ENCODE measurements at places on chromosomes 13 and 19.

DNA sequence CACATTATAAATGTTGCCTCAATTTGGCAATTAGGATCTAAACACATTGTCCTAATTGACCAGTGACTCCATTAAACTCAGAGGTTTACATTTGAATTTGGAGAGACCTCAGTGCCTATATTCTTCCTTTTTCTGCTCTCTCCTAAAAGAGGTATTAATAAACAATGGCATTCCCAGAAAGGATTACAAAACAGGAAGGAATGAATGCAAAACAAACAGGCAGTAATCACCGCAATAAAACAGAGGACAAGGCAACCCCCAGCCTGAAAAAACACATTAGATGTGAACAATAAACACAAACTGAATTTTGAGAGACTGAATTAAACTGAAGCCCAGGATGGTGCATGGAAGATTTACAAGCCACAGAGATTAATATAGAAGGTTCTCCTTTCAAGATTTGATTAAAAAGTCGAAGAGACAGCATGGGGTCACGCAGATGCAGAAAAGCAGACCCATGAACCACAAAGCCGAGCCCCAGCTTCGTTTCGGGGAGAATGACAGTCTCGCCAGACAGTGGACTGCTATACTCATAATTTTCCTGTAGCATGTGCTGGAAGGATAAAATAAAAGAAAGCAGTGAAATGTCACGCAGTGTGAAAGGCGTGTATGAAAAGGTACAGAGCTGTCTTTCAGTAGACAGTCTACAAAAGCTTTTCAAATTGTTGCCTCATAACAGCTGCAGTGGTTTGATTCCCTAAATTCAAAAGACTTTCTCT is 503.0 kb downstream of the LIG4 start:
- DNase-seq = no peak

DNA sequence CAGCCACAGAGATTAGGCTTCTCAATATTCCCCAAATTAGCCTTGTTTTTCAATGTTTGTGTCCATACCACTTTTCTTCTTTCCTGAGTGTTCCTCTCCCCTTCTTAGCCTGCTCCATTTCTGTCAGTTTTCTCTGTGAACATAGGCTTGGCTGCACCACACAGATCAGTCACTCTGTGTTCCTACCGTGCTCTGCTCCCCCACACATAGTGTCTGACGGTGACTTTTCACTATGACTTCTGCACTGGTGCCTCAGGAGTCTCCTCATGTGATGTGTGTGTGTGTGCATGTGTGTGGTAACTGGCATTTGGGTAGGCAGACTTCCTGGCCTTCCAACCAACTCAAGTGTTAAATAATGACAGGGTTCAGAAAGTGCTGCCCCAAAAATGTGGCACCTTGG is 47.9 kb upstream of the MYCBP2 start:
- DNase-seq = peak; percentile 16

DNA sequence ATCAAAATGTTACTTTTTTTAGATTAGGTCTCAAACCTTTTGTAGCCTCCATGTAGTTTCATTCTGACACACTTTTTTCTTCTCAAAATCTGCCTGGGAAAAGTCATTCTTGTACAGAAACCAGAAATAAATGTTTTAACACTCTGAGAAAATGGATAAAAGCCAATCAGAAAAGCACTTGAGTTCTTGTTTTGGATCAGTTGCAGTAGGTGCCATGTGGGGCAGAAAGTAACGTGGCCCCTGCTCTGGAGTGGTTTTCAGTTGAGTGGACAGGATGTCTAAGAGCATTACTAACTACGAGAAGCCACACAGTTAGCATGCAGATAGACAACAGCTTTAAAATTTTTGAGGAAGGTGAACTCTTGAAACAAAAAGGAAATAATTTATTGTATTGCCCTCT is 19.1 kb downstream of the GPR183 start:
- no peak for DNase-seq

DNA sequence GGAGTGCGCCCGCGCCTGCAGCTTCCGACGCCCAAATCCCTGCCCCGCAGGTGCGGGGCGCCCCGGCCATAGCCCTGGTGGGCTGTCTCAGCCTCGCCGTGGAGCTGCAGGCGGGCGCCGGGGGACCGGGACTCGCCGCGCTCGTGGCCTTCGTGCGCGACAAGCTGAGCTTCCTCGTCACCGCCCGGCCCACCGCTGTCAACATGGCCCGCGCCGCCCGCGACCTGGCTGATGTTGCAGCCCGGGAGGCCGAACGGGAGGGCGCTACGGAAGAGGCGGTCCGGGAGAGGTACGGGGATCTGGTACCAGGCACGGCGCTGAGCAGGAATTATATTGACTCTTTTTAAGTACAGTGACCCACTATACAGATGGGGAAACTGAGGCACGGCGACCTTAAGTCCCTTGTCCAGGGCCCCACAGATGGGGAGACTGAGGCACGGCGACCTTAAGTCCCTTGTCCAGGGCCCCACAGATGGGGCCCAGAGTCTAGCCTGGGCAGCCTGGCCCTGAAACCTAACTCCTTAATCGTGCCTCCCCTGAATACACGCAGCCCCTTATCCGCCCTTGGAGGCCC is 586 bp downstream of the MRI1 start:
- peak; percentile 27 for DNase-seq

DNA sequence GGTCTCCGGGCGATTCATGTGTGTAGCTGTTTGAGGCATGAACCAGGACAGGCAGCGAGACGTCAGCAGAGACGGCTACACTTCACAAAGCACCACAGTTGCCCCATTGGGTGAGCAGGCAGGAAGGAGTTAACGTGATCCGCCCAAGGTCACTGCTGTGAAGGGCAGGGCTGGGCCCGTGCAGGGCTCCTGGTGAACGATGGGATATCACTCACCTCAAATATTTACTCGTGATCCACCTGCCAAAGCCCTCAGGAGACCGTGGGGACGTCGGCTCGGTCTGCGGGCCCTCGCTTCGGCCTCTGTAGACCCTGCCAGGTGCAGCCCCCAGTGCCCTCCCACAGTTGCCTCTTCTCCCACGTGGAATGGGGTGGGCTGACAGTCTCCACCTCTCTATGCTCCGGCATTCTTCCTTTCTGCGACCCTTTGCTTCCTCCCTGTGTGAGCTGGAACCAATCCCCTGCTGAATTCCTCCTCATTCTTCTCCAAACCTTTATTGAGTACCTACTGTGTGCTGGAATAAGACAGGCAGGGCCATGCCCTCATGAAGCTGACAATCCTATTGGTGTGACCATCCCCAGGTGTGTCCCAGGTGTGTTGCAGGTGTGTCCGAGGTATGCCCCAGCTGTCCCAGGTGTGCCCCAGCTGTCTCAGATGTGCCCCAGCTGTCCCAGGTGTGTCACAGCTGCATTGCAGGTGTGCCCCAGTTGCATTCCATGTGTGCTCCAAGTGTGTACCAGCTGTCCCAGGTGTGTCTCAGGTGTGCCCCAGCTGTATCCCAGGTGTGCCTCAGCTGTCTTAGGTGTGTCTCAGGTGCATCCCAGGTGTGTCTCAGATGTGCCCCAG is 2.0 kb upstream of the GRK1 start:
- no peak for DNase-seq

GRCh38 chr13:35675651-35676050 is 199.2 kb upstream of the MAB21L1 start:
- no peak for DNase-seq

GRCh38 chr19:15037586-15037985 is 11.7 kb upstream of the CASP14 start:
- no peak for DNase-seq

DNA sequence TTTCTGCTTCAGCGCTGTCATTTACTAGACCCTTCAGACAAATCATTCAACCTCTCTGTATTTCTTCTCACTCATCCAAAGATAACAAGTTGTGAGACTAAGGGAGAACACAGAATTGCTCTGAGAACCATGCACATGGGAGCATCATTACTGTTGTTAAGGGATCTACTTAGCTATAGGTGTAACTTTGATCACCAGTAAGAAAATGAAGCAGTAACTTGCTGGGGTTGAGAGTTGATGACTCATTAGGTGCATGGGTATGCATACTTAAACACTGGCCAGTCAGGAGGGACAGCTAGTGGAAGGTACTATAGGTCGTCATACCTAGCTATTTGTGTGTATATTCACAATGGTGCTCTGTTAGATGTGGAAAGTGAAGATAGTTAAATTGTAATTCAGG is 61.5 kb downstream of the B3GLCT start:
- DNase-seq = no peak

DNA sequence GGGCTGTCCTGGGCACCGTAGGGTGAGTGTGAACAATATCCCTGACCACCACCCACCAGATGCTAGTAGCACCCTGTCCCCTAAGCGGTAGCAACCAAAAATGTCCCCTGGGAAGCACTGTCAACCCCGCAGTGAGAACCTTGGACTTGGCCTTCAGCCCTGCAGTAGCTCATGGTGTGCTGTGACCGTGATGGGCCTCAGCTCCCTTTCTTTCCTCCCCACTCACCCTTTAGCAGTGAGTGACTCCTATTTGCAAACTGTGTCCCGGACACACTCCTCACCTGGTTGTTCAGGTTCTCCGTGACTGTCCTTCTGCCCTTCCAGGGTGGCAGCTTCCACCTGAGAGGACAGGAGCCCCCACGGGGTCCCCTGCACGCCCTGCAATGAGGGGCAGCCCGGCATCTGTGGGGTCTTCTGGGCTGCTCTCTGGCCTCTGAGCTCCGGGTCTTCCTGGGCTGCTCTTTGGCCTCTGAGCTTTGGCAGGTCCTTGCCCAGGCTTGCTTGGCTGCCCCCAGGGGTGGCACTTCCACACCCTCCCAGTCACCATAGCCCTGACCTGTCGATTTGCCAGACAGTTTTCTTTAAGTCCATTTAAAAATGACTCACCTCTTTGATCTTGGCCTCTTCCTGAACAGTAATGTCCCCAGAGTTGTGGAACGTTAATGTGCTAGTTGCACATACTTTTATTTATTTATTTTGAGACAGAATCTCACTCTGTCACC is 3.8 kb downstream of the KDM4B start:
- DNase-seq = no peak

DNA sequence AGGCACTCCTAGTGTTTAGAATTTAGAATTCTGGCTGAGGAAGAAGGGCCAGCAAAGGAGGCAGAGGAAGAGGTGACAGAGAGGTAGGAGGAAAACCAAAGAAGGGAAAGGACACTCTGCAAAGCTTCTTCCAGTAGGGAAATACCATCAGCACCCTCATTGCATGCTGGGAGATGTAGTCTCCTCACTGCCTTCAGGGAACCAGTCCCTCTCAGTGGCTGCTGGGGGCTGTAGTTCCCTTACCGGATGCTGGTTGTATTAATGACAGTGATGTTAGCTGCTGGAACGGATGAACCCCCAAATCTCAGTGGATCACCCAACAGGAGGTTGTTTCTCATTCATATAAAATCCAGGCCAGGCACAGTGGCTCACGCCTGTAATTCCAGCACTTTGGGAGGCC is 10.1 kb downstream of the GRIN2D start:
- peak; percentile 70 for DNase-seq

- no peak for DNase-seq
Measured at GRCh38 chr13:93007928-93008327, 218.7 kb upstream of the GPC6 start.

- peak; percentile 96 for DNase-seq
Measured at GRCh38 chr19:41541990-41542584, 33.9 kb upstream of the CEACAM21 start.

DNA sequence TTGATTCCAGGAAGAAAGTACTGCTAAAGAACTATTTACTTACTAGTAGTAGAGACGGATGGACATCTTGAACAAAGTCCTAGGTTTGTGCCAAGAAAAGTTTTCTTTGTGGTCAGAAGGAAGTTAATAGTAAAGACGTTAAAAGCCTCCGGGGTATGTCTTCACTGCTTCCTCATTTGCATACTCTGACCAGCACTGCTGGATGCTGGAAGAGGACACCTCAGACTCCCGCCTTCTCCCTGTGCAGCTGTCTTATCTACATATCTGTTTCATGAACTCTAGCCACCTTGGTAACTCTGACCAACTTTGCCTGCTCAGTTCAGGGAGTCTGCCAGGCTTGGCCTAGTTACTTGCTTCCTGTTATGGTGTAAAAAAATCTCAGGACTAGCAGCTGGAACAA is 1109.1 kb upstream of the MIR17HG start:
- DNase-seq = no peak

GRCh38 chr13:100828226-100828625 is 153.6 kb upstream of the TMTC4 start:
- DNase-seq = no peak

GRCh38 chr13:110877737-110878258 is 37.1 kb downstream of the ANKRD10 start:
- no peak for DNase-seq

DNA sequence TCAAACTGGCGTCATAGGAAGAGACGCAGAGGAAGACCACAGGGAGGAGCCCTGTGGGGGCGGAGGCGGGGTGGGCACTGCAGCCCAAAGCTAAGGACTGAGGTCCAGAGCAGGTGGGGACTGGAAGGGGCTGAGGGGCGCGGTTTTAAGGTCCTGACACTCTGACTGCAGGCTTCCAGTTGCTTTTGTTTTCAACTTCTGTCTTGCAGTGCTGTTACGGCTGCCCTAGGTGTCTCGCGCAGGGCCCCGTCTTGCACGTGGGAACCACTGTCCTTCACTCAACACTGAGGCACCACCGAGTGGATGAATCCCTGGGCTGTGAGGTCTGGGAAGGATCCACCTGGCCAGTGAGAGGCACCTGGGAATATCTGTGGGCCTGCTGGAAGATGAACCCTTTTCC is 76.0 kb downstream of the TEX29 start:
- no peak for DNase-seq

GRCh38 chr19:12580180-12580694 is 29.0 kb upstream of the ZNF564 start:
- DNase-seq = no peak

- no peak for DNase-seq
Measured at GRCh38 chr19:4488496-4488895, 16.4 kb downstream of the HDGFL2 start.

DNA sequence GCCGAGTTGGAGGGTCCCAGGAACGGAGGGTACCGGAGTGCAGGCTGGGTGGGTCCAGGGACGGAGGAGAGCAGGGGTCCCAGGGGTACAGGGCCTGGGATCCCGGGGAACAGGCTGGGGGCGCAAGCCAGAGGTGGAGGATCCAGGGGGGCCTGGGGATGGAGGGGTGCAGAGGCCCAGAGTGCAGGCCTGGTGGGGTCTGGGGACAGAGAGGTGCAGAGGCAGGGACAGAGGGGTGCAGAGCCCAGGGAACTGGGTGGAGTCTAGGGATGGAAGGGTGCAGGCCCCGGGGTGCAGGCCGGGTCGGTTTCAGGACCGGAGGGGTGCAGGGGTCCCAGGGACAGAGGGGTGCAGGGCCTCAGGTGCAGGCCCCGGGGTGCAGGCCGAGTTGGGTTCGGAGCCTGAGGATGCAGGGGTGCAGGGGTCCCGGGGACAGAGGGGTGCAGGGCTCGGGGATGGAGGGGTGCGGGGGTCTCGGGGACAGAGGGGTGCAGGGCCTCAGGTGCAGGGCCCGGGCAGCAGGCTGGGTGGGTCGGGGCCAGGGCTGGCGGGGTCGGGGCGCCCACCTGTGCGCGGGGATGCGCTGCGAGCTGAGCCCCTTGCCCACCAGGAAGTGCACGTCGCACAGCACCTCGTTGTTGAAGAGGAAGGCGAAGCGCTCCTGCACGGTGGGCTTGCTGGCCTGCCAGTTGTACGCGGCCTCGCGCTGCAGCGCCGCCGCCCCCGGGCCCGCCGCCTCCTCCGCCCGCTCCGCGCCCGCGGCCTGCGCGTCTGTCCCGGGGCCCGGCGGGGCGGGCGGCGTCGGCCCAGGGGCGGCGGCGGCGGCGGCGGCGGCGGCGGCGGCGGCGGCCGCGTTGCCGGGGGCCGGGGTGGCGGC is 545 bp downstream of the BTBD2 start:
- DNase-seq = no peak

All from inflammatory macrophage treated with lipopolysaccharide for 1 hour (primary cell).